ENCODE measurements at places on chromosomes 1 and 21. TPM values are rescaled to one million over a fixed set of nuclear protein-coding genes. Genes with fewer than 3 reads are reported as not detected.

The KANK4 gene
- polyA plus RNA-seq: 10.9 TPM

The SPRR1B gene
- polyA plus RNA-seq: not detected

The FOXO6 gene
- 1.3 TPM for polyA plus RNA-seq

The IVL gene
- polyA plus RNA-seq: not detected

The RHD gene
- polyA plus RNA-seq: 2.7 TPM

The PDZK1 gene
- 1.3 TPM for polyA plus RNA-seq

The AKR7A3 gene
- polyA plus RNA-seq: 2.4 TPM

The IGSF5 gene
- polyA plus RNA-seq: 0.46 TPM

GRCh38 chr1:235011064-235011598, 117.5 kb downstream of the TOMM20 start:
- DNase-seq: no peak

DNA sequence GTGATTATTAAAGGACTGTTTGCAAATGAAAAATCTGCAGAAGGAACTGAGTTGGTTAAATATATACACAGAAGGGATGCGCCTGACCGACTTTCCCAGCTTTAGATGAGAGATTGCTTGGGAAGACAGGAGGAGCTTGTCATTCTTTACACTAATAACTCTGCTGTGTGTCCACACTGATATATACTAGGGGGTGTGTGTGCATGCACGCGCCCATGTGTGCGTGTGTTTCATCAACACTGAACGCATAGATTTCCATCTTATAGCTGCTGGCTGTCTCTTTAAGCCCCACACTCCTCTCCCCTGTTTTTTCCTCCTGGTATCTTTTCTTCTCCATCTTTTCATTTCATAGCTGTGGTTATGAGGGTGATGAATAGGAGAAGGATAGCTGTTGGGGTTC, 6.9 kb upstream of the KAZN start:
- DNase-seq: no peak

DNA sequence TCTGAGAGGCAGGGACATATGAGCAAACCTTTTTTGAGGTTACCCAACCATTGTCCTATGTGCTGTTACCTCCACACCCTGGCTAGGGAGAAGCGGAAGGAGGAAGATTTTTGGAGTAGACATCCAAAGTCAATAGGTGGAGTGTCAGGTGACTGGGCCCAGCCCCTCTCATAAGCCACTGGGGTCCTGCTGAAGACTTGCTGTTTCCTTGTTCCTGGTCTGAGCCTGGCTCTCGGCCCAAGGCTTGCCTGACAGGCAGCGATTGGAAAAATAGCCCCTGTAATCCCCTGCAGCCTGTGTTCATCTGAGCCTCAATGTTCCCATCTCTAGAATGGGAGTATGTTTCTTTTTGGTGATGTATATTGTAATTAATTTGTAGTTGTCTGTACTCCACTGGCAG, 6.9 kb upstream of the PIGR start:
- no peak for DNase-seq

DNA sequence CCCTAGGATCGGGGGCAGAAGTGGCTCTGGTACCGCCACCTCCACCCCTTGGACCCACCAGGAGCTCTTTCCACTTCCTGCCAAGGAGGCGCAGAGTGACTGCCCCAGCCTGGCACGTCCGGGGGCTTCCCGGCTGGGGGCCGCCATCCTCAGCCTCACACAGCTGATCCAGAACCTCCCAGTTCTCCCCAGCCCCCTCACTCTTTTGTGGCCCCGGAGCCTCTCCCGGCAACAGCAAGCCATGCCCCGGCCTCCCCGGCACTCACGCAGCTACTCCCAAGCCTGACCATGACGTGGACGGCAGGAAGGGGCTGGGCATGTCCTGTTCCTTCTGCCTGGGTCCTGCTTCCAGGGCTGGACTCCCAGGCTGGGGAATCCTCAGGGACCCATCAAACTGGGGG, 17.1 kb downstream of the TP73 start:
- no peak for DNase-seq

- DNase-seq: no peak
These were observed 24.8 kb upstream of the EDN2 start for GRCh38 chr1:41509270-41509671.

GRCh38 chr1:75520862-75521475, 89.9 kb downstream of the SLC44A5 start:
- no peak for DNase-seq

- DNase-seq: no peak
These were observed 109.7 kb upstream of the BARHL2 start for GRCh38 chr1:90826834-90827233.

DNA sequence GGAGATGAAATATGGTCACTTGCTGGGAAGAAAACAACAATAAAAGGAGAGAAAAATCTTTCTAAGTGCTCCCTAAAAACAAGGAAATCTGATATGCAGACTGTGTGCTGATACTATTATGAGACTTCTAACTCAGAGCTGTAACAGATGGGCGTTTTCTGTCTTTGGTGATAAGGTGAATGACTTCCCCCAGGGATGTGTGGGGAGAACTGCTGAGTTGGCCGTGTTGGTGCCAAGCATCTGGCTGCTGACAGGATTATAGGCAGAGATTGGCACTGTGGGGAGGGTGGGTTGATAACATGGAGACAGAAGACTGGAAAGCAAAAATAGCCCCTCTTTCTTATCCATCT, 438.5 kb upstream of the PLXNA2 start:
- no peak for DNase-seq

- DNase-seq: no peak
These were observed 47.7 kb downstream of the ST6GALNAC3 start for GRCh38 chr1:76122271-76122670.

DNA sequence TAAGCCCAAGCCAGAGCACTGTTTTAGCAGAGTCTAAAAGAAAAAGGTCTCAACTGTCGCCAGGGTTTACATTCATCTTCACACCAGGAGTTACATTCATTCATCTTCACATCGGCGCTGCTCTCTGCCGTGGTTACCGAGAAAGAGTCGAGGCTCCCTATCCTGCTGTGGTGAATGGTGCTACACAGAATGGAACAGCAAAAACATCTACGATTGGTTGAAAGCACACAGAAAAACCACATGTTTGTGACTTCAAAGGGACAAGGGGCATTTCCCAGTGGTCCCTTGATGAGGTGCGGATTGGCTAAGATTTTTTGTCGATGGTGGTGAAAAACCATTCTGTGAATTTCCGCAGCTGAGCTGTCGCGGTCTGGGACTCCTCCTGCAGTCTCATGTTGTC, 231.1 kb downstream of the SIPA1L2 start:
- DNase-seq: no peak

- no peak for DNase-seq
These were observed 11.1 kb downstream of the GLRX2 start for GRCh38 chr1:193094112-193094511.

- DNase-seq: no peak
These were observed 1.4 kb downstream of the WDTC1 start for GRCh38 chr1:27235827-27236226.

DNA sequence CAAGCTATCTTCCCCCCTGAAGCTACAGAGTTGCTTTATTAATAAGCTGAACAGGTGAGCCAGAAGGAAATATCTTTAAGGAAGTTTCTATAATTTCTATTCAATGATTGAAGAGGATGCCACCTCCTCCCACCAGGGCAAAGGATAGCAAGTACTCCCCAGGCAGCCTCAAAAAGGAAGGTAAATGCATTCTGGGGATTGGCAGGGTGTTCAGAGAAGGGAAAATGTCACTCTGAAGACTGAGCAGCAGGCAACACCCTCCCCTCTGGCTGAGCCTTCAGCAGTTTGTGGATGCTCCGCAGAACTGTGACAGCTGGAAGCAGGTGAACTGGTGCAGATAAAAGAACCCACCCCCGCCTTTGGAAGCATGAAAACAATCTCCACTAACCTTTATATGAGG, 140.8 kb downstream of the BRINP2 start:
- DNase-seq: no peak

DNA sequence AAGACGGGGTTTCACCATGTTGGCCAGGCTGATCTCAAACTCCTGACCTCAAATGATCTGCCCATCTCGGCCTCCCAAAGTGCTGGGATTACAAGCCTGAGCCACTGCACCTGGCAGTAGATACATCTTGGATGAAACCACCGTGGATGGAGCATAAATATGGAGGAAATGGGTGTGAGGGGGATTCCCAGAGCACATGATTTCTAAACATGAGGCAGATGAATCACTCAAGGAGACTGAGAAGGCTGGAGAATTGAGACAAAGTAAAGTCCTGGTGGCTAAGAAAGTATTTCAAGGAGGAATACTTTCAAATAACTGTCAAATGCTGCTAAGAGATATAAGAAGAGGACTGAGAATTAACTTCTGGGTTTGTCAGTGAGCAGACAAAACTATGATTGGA, 5.4 kb upstream of the PGBD5 start:
- DNase-seq: no peak

- peak; percentile 15 for DNase-seq
These were observed 2.9 kb downstream of the GFI1 start for GRCh38 chr1:92483610-92484471.

GRCh38 chr1:200991097-200991614, 32.4 kb downstream of the KIF21B start:
- DNase-seq: no peak

GRCh38 chr21:41254090-41254700, 62.4 kb upstream of the FAM3B start:
- no peak for DNase-seq

DNA sequence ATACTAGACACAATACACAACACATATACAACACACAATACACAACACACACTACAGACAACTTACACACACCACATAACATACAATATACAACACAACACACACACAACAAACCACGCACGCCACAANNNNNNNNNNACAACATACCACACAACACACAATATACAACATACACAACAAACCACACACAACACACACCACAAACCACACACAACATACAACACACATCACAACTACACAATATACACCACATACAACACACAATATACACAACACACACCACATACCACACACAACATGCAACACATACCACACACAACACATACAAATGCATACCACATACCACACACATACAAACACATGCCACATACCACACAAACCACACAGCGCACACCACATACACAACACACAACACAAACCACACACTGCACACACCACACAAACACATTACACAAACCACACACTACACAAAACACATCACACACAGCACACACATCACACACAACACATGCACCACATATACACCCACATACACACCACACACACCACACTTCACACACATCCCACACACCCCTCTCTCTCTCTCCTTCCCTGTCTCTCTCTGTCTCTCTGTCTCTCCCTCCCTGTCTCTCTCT, 108.3 kb downstream of the ETS2 start:
- DNase-seq: no peak

DNA sequence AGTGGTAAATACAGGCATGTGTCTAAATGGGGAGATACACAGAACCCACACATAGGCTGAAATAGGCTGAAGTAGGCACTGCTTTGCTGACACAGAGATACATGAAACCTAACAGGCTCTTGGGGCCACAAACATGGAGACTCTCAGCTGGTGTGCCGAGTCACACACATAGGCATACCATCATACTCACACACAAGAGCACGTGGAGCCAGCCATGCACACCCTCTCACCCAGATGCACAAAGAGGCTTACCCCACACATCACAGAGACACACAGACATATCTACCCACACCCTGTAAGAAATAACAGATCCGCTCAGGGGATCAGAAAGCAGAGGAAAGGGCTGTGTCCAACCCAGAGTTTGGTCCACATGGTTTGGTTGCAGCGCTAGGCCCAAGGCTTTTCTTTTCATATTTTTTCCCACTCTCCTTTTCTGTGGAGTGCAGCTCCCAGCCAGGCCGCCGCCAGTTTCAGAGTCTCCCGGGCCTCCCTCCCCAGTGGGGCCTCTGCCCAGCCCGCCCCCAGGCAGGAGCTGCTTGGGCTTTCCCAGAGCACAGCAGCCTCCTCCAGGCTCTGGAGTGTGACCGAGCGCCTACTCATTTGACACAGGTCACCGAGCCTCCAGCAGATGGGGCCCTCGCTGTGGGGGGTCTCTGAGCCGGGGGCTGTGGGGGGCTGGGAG, 3.9 kb upstream of the POU3F1 start:
- DNase-seq: no peak

DNA sequence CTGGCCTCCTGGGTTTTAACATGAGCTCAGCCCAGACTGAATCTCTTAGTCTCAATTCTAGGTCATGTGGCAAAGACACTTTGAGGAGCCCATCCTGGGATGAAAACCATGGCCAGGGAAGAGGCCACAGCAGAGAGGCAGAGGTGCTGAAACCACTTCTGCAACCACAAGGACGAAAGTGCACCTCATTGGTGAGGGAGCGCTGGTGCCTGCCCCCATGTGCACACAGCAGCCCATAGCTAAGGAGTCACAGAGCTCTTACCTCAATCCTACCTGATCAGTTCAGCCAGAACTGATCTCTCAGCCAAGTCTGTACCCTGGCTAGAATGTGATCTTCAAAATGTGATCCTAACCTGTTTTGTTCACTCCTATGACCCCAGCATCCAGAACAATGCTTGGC, 32.9 kb upstream of the SRP9 start:
- DNase-seq: no peak

DNA sequence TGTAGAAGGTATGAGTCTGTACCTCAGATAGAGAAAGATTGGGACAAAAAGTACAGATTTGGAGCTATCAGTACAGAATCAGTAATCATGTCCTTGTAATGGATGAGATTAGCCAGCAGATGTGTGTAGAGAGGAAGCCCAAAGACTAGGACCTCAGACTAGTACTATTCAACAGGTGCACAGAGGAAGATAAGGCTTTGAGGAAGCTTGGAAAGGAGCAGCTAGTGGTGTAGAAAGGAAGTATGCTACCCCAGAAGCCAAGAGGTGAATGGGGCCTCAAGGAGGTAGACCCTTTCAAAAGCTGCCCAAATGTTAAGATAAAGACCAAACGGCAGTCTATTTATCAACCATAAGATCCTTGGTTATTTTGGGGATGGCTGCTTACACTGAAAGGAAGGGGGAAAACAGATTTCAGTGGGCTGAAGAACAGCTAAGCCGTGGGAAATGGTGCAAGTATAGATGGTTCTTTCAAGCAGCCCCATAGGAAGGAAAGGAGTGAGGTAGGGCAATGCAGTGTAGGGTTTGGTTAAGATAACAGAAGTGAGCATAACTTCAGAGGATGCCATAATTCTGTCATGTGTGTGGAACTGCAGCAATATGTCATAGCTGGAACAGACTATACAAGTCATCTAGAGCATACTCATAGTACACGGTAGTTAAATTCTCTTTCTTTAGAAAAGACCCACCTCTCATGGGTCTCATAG, 221.7 kb downstream of the HHIPL2 start:
- DNase-seq: no peak

DNA sequence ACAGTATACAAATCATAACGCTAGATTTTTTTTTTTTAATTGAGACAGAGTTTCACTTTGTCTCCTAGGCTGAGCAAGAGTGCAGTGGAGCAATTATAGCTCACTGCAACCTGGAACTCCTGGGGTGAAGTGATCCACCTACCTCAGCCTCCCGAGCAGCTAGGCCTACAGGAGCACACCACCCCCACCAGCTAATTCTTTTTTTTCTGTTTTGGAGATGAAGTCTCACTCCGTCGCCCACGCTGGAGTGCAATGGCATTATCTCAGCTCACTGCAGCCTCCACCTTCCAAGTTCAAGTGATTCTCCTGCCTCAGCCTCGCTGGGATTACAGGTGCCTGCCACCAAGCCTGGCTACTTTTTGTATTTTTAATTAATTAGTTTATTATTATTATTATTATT, 21.3 kb downstream of the NPR1 start:
- DNase-seq: no peak

Data from right lung (tissue), 10 donors.